Fibroblast of the aortic adventitia (primary cell): ENCODE measurements at places on chromosomes 2 and 18.

GRCh38 chr2:101124643-101125366 lies 26.4 kb downstream of the TBC1D8 start:
- DNase-seq = peak; percentile 94

GRCh38 chr2:8277921-8278571 lies 403.8 kb upstream of the ID2 start:
- peak; percentile 3 for DNase-seq

DNA sequence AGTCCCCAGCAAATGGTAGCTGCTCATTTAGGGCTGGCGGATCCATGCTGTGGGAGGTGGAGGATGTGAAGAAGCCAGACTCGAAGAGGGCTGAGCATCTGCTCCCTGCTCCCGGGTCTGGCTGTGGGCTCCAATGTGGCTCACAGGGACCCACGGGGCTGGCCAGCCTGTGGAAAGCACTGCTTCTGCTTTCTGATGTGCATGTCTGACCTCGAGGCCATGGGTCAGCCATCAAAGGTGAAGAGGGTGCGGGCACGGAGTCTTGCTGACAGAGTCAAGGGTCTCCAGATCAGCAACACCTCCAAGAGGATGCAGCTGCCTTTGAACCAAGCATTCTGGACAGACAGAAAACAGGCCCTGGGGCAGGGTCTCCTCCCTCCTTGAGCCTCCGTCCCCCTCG lies 178.2 kb downstream of the INHBB start:
- DNase-seq = no peak

- DNase-seq = no peak
Observed at GRCh38 chr2:71462641-71463341, 9.4 kb downstream of the DYSF start.

DNA sequence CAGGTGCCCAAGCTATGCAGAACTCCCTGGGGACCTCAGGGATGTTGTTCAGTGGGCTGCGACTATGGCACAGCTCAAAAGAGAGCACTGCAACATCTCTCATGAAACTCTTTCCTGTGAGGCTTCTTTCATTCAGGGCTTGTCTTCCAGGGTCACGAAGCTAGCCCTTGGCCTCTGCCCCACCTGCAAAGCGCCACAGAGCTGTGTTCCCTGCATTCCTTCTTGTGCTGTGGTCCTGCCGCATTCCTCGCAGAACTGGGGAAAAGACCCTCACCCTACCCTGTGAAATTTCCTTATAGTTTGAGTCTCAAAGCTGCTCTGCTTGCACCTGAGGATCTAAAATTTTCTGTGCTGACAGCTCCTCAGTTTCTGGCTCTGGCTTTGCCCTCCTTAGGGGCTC lies 26.3 kb upstream of the ITGB6 start:
- no peak for DNase-seq

DNA sequence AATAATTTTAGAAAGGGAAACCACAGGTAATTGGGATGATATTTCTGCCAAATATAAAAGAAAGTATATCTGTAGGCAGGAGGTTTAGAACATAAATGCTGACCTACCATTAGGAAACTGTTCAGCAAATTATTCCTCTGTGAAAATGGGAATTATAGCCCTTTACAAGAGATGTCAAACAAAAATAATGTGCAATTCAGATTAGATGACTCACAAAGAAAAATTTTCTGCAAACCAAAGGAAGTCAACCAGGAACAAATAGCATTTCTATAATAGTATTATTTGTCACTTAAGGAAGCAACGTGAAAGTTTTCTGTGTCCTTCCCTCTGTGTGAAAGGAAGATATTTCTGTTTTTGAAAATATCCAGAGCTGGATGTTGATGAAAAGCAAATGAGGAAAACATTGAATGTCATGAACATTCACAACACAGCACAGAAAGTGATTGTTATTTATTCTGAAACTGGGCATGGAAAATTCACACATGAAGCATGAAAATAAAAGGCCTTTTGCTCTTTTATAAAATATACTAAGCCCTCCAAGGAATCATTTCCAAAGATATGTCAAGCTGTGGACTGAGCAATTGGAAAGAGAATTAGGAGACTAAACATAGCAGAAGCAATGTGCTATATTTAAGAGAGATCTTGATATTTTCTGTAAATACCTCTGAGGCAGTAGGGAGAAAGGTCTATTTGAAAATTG lies 57.9 kb upstream of the SPHKAP start:
- no peak for DNase-seq

DNA sequence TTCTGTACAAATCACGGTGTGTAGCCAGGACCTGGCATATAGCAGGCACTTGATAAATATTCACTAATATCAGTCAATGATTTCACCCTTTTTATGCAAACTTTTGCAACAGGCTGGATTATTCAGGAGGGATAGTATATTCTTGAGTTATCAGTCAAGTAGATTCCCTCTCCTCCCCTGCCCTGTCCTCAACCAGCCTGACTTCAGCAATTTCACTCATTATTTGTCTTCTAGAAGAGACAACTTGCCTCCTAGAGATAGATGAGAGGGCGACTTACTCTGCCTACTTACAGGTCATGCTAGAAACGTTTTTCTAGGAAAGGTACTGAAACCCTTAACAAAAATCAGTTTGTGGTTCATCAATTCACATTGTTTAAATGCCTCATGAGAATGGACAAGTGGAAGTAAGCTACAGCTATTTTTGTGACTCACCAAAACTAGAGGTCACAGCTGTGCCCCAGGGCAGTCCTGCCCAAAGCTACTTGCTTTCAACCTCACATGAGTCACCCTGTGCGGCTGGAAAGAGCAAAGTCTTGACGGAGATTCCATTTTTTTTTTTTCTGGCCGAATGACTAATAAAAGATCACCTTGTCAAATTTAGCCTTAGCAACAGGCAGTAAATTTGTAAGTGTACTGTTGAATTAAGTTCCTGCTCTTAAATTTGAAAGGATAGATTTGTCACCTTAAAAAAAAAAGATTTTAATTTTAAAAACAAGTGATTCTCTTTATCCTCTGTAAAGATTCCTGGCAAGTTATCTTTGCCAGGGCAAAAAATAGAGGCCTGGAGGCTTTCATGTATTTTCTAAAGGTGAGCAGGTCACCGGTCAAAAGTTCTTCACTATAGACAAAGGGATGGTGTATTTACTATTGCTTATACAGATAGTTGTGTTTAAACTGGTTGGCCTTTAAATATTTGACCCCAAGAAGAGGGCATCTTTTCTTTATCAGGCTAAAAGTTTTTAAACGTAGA lies 109.0 kb upstream of the SLC35G4 start:
- DNase-seq = peak; percentile 95

- peak; percentile 91 for DNase-seq
Observed at GRCh38 chr2:164898475-164898874, 56.9 kb downstream of the SLC38A11 start.

DNA sequence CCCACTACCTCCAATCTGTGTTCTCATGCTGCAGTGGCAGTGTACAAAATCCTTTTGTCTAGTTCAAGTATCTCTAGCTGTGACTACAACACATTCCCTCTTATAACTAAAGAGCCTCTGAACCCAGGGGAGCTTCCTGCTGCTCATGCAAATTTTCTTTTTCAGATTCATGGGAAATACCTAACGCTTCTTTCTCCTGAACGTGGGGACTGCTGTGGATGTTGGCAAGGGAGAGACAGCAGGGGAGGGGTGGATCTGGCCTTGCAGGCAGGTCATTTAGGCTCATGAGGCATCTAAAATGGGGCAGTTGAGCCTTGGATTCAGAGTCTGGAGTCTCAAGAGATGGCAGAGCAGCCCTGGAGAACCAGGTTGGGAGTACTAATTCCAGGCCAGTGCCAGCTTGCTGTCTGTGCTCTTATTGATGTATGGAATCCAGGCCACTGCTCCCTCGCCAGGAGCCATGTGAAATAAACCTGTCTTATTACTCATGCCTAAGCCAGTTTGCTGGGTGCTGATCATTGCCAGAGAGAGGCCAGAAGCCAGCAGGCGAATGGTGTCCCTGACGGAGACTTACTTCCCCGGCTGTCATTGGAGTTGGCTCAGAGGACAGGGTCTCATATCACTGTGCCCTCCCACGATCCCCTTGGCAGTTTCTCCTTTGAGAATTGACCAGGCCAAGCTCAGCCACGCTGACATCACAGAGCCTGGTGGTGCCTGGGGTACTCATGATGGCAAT lies 29.2 kb upstream of the TNP1 start:
- no peak for DNase-seq

GRCh38 chr18:77617694-77618093 lies 368.0 kb downstream of the GALR1 start:
- no peak for DNase-seq

GRCh38 chr2:188285774-188286173 lies 5.9 kb upstream of the GULP1 start:
- no peak for DNase-seq

DNA sequence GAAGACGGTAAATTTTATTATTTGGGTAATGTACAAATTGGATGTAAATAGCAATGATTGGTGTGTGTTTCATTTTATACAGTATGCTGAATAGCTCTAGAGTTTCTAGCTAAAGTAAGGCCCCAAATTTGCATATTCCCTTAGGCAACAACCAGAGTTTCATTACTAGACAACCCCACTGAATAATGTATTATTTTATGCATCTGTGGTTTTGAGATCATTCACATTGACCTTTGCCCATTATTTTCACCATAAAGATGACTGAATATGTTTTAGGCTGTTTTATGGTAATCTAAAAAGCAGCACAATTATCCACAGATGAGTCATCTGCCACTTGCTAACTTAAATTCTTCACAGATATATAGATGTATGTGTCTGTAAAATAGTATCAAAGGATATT lies 44.5 kb upstream of the C2orf74 start:
- no peak for DNase-seq

DNA sequence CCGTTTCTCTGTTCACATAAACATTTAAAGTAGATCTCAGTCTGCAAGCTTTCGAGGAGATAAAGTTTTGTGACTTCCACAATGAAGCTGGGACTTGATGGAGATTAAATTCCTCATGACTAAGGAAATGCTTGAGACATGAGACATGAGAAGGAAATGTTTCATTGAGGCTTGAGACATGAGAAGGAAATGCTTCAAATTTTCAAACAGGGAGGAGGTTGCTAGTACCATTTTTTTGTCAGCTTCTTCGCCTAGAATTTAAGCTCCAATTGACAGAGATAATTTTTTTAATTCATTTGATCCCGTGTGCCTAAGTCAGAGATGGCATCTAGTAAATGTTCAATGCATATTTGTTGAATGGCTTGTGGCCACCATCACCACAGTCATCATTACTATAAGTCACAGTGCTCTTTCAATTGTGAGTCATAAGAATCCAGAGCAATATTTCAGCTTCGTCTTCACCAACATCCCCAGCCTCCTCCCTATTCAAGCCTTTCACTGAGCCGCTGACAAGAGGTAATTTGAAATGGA lies 543 bp upstream of the MARCHF4 start:
- DNase-seq = peak; percentile 91

GRCh38 chr2:53033411-53033810 lies 734.2 kb upstream of the CHAC2 start:
- peak; percentile 51 for DNase-seq

DNA sequence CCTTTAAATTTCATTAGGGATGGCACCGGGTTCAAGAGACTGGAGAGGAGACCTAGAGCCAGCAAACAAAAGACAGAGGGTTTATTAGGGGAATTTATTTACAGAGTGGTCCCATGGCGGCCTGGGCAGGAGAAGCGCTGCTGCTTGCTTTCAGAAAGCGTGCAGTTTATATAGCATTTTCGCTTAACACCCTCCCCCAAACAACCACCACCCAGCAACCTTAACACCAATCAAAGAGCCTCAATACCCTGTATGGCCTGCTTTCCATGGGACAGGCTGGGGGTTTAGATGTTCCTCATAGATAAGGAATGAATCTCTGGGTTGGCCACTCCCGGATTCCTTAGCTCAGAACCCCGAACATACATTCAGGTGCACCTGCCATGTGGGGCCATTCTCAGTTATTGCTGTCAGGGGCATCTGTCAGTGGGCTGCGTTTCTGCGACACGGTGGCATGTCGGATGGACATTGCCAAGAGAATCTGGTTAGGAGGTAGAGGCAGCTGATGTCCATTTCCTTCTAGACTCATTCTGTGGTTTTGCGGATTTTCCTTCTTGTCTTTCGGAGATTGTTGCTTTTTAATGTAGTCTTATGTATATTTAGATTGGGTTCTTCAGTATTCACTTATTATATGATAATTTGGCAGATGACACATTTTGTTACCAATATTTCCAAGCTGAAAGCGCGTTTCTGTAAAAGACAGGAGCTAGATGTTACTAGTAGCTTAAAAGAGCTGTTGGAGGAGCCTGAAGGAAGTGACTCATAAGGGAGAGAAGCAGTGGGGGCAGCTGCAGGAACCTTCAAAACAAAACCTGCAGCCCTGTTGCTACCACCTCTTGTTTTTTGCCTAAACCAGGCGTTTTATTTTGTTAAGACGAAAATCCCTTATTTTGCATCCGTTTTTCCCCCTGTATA lies 7.2 kb downstream of the AGAP1 start:
- peak; percentile 51 for DNase-seq

GRCh38 chr18:9782073-9782857 lies 74.2 kb downstream of the RAB31 start:
- DNase-seq = peak; percentile 96

- DNase-seq = no peak
Observed at GRCh38 chr2:104790100-104790811, 63.7 kb upstream of the POU3F3 start.

GRCh38 chr2:159051661-159052060 lies 83.2 kb downstream of the TANC1 start:
- DNase-seq = peak; percentile 38

- DNase-seq = no peak
Observed at GRCh38 chr18:49795612-49796552, 17.5 kb downstream of the ACAA2 start.

DNA sequence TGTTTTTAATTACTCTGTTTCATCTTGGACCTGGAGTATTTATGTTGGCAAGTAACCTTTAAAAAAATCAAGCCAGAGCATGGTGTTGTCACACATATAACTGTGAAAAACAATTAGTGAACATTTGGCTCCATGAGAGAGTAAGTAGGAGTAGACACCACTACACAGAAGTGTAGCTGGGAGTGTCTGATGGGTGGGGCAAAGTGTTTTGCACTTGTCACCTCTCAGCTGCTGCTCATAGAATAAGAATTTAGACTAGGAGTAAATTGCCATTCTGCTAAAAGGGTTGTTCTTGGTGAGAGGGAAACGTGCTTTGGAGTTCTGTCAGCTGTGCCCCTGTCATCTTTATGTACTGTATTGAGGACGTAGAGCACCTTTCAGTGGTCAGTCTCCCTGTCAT lies 114.5 kb downstream of the TTC27 start:
- no peak for DNase-seq

GRCh38 chr18:10689236-10690034 lies 163.6 kb downstream of the NAPG start:
- DNase-seq = peak; percentile 8

DNA sequence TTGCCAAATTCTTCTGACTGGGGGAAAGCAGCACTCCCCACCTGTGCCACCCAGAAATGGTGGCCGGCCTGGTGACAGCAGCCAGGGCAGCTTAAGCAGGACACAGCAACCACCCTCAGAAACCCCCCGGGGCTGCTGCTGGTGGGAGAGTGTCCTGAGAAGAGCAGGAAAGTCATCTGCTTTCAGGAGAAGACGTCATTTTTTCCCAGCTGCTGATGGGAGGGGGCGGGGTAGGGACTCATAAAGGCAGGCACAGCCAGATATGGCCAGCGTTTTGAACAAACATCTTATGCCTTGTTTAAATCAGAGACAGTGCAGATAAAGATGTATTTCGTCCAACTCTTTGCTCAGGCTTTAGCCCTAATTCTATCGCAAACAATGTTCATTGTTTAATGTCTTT lies 139.5 kb downstream of the LRRC30 start:
- DNase-seq = no peak
